ENCODE measurements at places on chromosomes 5 and 9.

- DNase-seq: no peak
These were observed 60.0 kb upstream of the KLF9 start for GRCh38 chr9:70474413-70474812.

DNA sequence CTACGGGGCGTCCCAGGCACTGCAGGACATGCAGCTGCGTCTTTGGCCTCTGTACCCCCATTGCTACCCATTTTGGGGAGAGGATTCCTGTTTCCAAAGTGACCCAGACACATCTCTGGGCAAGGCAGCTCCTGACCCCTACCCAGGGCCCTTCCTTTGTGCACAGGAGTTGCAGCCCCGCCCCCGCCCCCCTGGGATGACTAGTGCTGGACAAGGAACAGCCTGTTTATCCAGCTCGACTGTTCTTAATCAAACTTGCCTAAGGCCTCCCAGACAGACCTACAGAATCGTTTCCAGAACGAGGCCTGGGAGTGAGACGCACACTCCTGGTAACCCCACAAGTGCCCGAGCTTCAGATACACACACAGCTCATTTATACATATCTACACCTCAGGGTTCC is 13.2 kb downstream of the DIPK1B start:
- DNase-seq: no peak

GRCh38 chr5:74461251-74461650 is 179.3 kb downstream of the ENC1 start:
- DNase-seq: no peak

DNA sequence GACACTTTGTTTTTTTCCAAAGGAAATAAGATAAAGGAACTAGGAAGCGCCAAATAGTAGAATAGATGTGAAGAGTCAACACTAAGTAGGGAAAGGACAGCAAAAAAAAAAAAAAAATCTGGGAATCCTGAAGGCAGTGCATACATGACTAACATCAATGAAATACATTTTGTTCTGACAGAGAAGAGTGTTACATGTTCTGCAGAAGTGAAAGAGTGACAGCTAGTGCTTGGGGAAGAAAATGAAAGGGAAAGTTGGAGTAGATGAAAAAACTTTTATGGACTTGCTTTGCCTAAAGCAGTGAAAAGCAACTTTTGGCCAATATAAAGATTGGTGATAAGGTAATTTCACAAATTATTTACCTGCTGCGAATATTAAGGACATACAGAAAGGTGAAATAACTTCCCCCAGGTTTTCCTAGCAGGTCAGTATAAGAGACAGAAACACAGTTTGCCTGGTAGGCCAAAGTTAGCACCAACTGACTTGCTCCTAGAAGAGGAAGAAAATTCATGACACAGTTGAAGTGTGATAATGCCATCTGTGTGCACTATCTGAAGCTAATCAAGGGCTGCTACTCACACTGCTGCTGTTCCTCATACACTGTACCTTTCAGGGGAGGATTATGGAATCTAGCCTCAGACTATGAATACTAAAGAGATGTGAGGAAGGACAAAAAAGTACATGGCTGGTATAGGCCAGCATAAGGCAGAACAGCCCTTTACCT is 38.6 kb downstream of the RANBP6 start:
- peak; percentile 68 for DNase-seq

DNA sequence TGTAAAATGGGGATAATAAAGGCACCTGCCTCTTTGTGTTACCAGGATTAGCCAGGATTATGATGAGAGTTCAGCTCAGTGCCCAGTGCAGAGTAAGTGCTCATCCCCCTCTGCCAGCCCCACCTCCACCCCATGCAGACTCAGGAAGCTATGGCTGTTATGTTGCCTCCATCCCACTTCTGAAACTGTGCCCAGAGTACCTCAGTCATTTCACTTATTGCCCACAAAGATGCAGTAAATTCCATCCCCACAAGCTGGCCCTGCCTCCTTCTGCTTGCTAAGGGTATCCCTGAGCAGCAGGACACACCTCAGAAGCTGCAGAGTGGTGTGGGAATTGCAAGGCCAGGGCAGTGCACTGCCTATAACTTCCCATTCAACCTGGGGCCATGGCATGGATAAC is 415.1 kb downstream of the SPOCK1 start:
- DNase-seq: no peak

- no peak for DNase-seq
These were observed 4.5 kb downstream of the LMX1B start for GRCh38 chr9:126618190-126618584.

DNA sequence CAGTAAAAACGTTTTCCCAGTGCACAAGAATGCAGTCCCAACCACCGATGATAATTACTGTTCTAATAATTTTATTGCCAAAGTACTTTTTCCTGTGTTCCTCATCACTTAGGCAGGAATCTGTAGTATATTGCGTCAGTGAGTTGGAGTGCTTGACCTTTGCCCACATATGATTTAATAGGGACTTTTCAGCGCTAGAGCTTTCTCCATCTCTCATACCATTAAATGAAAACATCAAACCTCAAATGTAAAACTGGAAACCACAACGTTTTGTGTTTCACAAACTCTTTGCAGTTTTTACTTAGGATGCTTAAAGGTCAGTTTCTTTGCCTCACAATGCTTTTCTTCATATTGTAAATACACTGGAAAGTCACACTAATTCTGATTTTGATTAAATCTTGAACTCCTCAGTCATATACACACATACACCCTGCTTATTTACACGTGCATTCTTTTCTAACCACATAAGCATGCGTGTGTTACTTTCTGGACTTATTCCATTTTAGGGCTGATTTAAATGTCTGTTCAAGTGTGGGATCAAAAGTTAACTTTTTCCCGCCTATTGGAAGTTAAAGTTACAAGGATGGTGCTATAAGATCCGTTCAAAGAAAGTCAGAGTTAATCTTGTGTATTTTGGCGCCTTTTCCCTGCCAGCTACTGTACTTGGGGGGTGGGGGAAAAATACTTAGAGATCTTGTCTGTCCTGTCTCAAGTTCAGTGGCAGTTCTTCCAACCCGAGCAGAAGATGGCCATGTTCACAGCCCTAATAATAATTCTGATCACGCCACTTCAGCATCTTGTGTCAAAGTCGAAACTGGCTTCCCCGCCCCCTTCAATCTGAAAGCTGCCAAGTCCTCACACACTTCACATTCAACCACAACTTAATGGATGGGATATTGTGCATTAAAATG is 6.6 kb upstream of the NFIB start:
- DNase-seq: peak; percentile 51

GRCh38 chr5:71887680-71888079 is 168.6 kb downstream of the CARTPT start:
- DNase-seq: peak; percentile 64

DNA sequence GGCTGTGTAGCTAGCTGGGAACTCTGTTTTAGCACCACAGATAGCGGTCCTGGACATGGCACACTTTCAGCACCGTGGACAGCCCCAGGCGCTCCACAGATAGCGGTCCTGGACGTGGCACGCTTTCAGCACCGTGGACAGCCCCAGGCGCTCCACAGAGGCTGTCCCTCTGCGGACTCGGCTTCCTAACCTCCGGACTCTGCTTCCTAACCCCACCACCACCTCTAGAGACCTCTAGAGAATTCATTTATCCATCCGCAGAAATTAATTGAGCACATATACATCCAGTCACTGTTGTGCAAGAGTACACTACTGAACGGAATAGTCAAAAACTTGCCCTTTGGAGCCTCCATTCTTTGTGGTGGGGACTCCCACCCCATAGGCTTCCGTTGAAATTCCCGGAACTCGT is 27.4 kb downstream of the UNC5A start:
- peak; percentile 76 for DNase-seq

- DNase-seq: no peak
These were observed 144.7 kb upstream of the RAD23B start for GRCh38 chr9:107138261-107138992.
